ENCODE measurements at places on chromosomes 7 and 10. TPM values are rescaled to one million over a fixed set of nuclear protein-coding genes. Genes with fewer than 3 reads are reported as not detected.

Gene SPDYE9
- not detected for total RNA-seq

Gene UPK3BL1
- 813 TPM for total RNA-seq

Gene TFR2
- total RNA-seq, result 0.38 TPM

Gene DNA2
- total RNA-seq, result 8.0 TPM

Gene NACAD
- 0.62 TPM for total RNA-seq

Gene C1GALT1
- 41.5 TPM for total RNA-seq

Gene PLXNA4
- total RNA-seq, result 2.9 TPM

Gene CHST3
- total RNA-seq, result 9.6 TPM

- H3K27ac ChIP-seq, result no peak overlapping the region
- peaks cover 87% of the 10 kb centered on the region for H3K27me3 ChIP-seq
- H3K36me3 ChIP-seq, result no peaks in the 10 kb centered on the region
- no peak for DNase-seq
- H3K4me3 ChIP-seq, result no peak overlapping the region
Measured at GRCh38 chr10:97974526-97975525, 55.6 kb downstream of the CRTAC1 start.

DNA sequence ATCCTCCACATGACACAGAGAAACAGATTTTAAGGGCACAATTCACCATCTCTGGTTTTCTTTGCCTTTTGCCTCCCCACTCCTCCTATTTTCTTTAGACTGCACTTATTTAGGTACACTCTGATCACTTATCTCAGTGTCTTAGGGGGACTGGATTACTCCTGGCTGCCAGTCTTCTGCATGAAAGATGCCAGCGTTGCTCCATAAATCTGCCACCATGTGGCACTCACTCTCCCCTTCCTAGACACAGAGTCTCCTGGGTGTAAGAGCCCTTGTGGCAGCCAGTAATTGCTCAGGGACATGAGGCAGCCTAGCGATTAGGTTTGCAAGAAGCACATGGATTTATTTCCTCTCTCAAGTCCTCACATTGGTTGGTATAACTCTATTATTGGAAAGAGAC, 34.5 kb upstream of the RBM20 start:
- peaks cover 3% of the 10 kb centered on the region for H3K27me3 ChIP-seq
- no peaks in the 10 kb centered on the region for H3K36me3 ChIP-seq
- DNase-seq, result no peak
- no peaks in the 10 kb centered on the region for H3K4me1 ChIP-seq
- H3K4me3 ChIP-seq, result no peak overlapping the region
- H3K27ac ChIP-seq, result no peak overlapping the region

- H3K27me3 ChIP-seq, result no peaks in the 10 kb centered on the region
- no peak for DNase-seq
- no peak overlapping the region for H3K4me3 ChIP-seq
- H3K27ac ChIP-seq, result no peak overlapping the region
- H3K36me3 ChIP-seq, result no peaks in the 10 kb centered on the region
Measured at GRCh38 chr10:279655-280054, 144.4 kb downstream of the ZMYND11 start.

- no peak overlapping the region for H3K27ac ChIP-seq
- no peak for DNase-seq
- H3K4me1 ChIP-seq, result no peaks in the 10 kb centered on the region
- no peaks in the 10 kb centered on the region for H3K27me3 ChIP-seq
Measured at GRCh38 chr7:71904484-71904883, 507.7 kb downstream of the CALN1 start.

GRCh38 chr10:4013651-4014121, 228.7 kb upstream of the KLF6 start:
- H3K4me1 ChIP-seq, result peaks cover 9% of the 10 kb centered on the region
- H3K36me3 ChIP-seq, result no peaks in the 10 kb centered on the region
- peak overlapping the region; percentile 21 for H3K4me3 ChIP-seq
- H3K27ac ChIP-seq, result peak overlapping the region; percentile 19
- no peaks in the 10 kb centered on the region for H3K27me3 ChIP-seq

- no peak overlapping the region for H3K27ac ChIP-seq
- no peaks in the 10 kb centered on the region for H3K36me3 ChIP-seq
- H3K4me3 ChIP-seq, result no peak overlapping the region
- no peak for DNase-seq
- no peaks in the 10 kb centered on the region for H3K27me3 ChIP-seq
Measured at GRCh38 chr7:38660427-38661099, 29.4 kb upstream of the AMPH start.

GRCh38 chr7:95871075-95871848, 98.9 kb downstream of the DYNC1I1 start:
- H3K27me3 ChIP-seq, result no peaks in the 10 kb centered on the region
- H3K4me3 ChIP-seq, result no peak overlapping the region
- H3K36me3 ChIP-seq, result no peaks in the 10 kb centered on the region
- no peaks in the 10 kb centered on the region for H3K4me1 ChIP-seq
- H3K27ac ChIP-seq, result no peak overlapping the region

GRCh38 chr7:2897023-2897422, 52.9 kb upstream of the GNA12 start:
- H3K27me3 ChIP-seq, result peaks cover 60% of the 10 kb centered on the region
- H3K36me3 ChIP-seq, result no peaks in the 10 kb centered on the region
- H3K4me3 ChIP-seq, result no peak overlapping the region
- H3K4me1 ChIP-seq, result no peaks in the 10 kb centered on the region
- no peak overlapping the region for H3K27ac ChIP-seq

- peaks cover 30% of the 10 kb centered on the region for H3K4me1 ChIP-seq
- no peak for DNase-seq
- peak overlapping the region; percentile 45 for H3K4me3 ChIP-seq
Measured at GRCh38 chr10:133334503-133335245, 2.0 kb downstream of the CALY start.

GRCh38 chr7:55214707-55215106, 150.4 kb upstream of the LANCL2 start:
- no peaks in the 10 kb centered on the region for H3K4me1 ChIP-seq
- no peak overlapping the region for H3K27ac ChIP-seq
- H3K36me3 ChIP-seq, result no peaks in the 10 kb centered on the region
- no peak overlapping the region for H3K4me3 ChIP-seq

DNA sequence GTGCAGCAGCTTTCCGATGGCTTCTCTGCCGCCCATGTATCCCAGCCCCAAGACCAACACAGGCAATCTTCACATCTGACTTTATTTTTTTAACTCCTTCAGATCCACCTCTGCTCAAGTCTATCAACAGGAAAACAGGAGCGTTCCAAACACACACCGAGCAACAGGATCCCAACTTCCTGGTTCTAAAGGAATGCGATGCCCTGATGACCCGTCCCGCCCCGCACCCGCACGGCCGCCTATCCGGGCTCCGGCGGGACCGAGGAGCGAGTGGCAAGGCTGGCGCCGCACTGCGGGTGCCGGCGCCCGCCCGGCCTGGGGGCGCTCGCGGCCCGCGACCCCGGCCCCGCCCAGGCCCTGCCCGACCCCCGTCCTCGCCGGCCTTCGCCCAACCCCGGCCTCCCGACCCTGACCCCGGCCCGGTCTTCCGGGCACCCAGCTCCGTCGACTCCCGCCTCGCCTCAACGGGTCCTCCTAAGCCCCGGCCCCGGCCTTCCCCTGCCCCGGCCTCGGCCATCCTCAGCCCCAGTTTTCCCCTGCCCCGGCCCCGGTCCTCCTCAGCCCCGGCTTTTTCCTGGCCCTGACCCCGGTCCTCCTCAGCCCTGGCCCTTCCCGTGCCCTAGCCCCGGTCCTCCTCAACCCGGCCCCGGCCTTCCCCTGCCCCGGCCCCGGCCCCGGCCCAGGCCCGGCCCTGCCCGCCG, 730 bp downstream of the LARP4B start:
- DNase-seq, result no peak
- H3K27ac ChIP-seq, result peak overlapping the region; percentile 92

DNA sequence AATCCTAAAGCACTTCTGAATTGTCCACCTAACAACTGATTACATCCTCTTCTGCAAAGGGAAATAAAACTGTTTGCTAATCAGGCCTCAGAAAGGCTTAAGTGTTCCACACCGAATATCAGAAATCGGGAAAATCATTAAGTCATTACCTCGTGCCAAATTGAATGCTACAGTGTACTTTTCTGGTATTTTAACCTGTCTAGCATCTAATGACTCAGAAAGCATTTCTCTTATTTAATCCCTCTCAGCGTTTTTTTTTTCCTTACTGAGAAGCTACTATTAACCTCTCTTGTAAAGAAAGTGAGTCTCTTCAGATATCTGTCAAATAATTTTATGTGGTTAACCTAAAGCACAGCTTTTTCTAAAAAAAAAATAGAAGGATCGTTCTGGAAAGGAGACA, 28.6 kb downstream of the VIM start:
- H3K27ac ChIP-seq, result no peak overlapping the region
- H3K4me3 ChIP-seq, result no peak overlapping the region
- H3K36me3 ChIP-seq, result no peaks in the 10 kb centered on the region
- H3K4me1 ChIP-seq, result no peaks in the 10 kb centered on the region

DNA sequence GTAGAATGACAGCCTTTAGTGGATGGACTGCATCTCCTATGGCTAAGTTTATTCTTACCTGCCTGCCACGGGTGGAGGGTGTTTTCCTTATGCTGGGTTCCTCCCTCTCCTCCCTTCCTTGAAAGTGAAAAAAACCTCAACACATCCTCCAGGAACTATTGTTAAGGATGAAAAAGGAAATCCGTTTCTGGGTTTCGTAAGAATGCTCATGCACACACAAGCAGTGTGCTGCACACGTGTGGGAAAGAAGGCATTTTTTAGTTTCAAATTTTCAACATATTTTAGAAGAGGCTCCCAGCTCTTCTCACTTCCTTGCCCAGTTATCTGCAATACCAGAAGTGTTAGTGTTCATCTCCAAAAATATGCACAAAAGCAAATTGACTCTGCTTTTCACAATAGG, 90.6 kb downstream of the FAM171A1 start:
- peaks cover 40% of the 10 kb centered on the region for H3K36me3 ChIP-seq
- no peaks in the 10 kb centered on the region for H3K27me3 ChIP-seq
- H3K27ac ChIP-seq, result no peak overlapping the region
- no peaks in the 10 kb centered on the region for H3K4me1 ChIP-seq

DNA sequence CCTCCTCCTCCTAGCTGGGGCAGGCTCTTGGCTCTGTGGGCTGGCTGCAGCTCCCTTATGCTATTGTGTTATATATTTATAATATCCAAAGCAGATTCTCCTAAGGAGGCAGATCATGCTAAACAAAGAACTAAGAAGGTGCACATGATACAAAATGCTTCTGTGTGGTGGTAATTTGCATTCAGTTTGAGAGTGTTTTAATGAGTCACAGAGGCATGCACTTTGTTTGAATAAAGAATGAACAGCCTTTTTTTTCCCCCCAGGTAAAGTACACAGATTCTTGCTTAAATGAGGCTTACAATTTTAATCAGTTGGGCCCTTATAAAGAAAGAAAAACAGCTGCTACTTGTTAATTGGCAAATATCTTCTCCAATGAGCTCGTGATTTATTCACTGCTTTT, 95.0 kb downstream of the FANK1 start:
- no peak overlapping the region for H3K27ac ChIP-seq
- no peaks in the 10 kb centered on the region for H3K36me3 ChIP-seq
- H3K4me3 ChIP-seq, result no peak overlapping the region
- no peak for DNase-seq
- no peaks in the 10 kb centered on the region for H3K4me1 ChIP-seq

GRCh38 chr7:102890292-102890970, 22.4 kb upstream of the LRRC17 start:
- no peak for DNase-seq
- peak overlapping the region; percentile 38 for H3K27ac ChIP-seq
- no peaks in the 10 kb centered on the region for H3K27me3 ChIP-seq
- peaks cover 9% of the 10 kb centered on the region for H3K4me1 ChIP-seq

DNA sequence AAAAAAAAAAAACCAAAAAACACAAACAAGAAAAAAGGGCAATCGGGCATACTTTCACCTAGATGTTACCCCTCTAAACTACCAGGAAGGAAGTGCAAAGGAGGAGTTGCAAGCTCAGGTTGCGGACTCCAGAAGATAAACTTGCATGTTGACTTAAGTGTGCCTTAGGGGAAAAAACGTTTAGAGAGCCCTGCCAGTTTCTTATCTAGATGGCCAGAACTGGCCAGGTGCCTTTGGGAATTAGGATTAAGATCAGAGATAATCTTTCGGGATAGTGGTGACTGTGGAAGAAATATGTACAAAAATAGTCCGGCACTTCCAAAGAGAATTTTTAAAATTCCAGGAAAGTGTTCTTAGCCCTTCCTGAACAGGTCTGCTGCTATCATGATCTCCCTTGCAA, 17.6 kb downstream of the EVX1 start:
- no peak overlapping the region for H3K27ac ChIP-seq
- no peaks in the 10 kb centered on the region for H3K27me3 ChIP-seq
- no peak overlapping the region for H3K4me3 ChIP-seq

GRCh38 chr7:144474363-144474762, 70.9 kb upstream of the NOBOX start:
- H3K4me3 ChIP-seq, result no peak overlapping the region
- H3K27ac ChIP-seq, result no peak overlapping the region
- H3K27me3 ChIP-seq, result no peaks in the 10 kb centered on the region
- H3K4me1 ChIP-seq, result no peaks in the 10 kb centered on the region
- no peaks in the 10 kb centered on the region for H3K36me3 ChIP-seq

GRCh38 chr10:27535317-27535716, 31.2 kb downstream of the RAB18 start:
- no peak for DNase-seq
- H3K27me3 ChIP-seq, result no peaks in the 10 kb centered on the region
- no peak overlapping the region for H3K27ac ChIP-seq
- H3K36me3 ChIP-seq, result peaks cover 6% of the 10 kb centered on the region
- no peak overlapping the region for H3K4me3 ChIP-seq

DNA sequence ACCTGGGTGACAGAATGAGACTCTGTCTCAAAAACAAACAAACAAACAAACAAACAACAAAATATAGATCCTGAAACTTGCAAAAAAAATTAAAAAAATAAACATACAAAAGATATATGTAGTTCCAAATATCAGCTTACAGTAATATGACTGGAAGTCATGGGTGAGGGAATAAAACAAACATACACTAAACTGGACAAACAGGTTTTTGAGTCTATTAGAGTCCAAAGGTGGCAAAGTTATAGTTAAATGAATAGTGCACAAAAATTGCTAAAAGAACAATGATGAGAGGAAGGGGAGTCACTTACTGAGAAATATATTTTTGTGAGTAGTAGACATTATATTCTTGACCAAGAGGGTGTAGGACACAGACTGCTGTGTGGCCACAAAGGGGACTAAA, 16.7 kb upstream of the RSBN1L start:
- peaks cover 5% of the 10 kb centered on the region for H3K4me1 ChIP-seq
- peaks cover 20% of the 10 kb centered on the region for H3K36me3 ChIP-seq
- H3K4me3 ChIP-seq, result no peak overlapping the region
- no peak for DNase-seq

- no peaks in the 10 kb centered on the region for H3K27me3 ChIP-seq
- no peak for DNase-seq
- no peaks in the 10 kb centered on the region for H3K4me1 ChIP-seq
- no peak overlapping the region for H3K4me3 ChIP-seq
Measured at GRCh38 chr7:102814025-102814471, 65.2 kb downstream of the FAM185A start.

GRCh38 chr10:101286248-101287046, 57.2 kb upstream of the LBX1 start:
- H3K4me3 ChIP-seq, result no peak overlapping the region
- H3K27me3 ChIP-seq, result peaks cover 24% of the 10 kb centered on the region
- no peak overlapping the region for H3K27ac ChIP-seq
- peaks cover 3% of the 10 kb centered on the region for H3K4me1 ChIP-seq
- no peak for DNase-seq

Measured in esophagus squamous epithelium (tissue), 5 donors.